ENCODE measurements at places on chromosomes 12 and 14.

- DNase-seq: no peak
These were observed 35.0 kb downstream of the CRADD start for GRCh38 chr12:93712200-93712599.

GRCh38 chr12:47192051-47192450, 112.3 kb upstream of the AMIGO2 start:
- no peak for DNase-seq

DNA sequence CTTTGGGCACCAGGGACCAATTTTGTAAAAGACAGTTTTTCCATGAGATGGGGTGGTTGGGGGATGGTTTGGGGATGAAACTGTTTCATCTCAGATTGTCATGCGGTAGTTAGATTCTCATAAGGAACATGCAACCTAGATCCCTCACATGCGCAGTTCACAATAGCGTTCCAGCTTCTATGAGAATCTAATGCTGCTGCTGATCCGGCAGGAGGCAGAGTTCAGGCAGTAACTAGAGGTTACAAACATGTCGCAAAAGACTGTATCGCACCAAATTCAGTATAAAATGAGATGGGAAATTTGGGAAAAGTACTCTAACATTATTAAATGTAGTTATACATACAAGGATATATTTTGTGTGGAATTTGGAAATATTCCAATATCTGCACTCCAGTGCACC, 213.2 kb upstream of the LRFN5 start:
- DNase-seq: no peak

DNA sequence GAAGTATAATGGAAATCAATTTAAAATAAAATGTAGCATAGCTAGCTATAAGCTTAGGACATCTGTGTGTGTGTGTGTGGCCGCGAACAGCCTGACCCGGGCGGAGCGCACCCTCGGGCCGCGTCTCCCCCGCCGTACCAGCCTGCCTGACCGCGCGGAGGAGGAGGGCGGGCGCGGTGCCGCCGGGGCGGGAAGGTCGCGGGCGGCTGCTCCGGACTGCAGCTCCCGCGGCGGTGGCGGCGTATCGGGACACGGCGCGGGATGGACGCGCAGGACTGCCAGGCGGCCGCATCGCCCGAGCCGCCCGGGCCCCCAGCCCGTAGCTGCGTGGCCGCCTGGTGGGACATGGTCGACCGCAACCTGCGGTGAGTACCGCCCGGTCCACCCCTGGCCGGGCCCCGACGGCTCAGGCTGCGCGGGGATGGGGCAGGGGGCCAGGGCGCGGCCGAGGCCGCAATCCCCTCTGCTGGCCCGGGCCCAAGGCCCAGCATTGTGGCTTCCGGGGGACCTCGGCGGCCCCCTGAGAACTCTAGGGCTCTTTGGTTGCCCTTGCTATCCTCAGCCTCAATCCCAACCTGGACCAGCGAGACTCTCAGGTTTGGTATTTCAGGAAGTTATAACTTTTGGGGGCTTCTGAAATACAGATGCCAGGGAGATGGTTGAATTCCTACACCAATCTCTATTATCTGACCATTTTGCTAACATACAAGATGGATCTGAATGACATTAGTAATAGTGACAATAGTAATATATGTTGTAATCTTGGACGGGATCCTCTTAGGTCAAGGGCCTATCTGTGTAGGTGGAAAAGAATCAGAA, at the start of gene ABHD12B:
Gene ABHD12B (plus strand): TSS at position 140 of the 819 bp plus-strand sequence. CDS start 122 bp downstream, at position 262.
- no peak for DNase-seq

DNA sequence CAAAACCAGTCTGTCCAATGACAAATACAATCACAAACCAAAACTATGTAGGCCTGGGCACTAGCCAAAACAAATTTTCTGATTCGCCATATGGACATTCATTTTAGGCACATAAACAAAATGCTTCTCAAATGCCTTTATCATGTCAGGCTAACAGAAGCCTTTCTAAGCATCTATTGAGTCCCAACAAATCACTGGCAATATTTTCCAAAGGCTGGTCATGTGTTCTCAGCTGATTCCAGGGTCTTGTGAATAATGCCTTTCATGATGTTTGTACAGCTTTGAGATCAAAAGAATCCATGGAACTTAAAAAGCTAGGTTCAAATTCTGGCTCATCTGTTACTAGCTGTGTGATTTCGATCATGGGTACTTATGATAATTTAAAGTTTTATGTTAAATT, 16.1 kb downstream of the FSCB start:
- DNase-seq: no peak

DNA sequence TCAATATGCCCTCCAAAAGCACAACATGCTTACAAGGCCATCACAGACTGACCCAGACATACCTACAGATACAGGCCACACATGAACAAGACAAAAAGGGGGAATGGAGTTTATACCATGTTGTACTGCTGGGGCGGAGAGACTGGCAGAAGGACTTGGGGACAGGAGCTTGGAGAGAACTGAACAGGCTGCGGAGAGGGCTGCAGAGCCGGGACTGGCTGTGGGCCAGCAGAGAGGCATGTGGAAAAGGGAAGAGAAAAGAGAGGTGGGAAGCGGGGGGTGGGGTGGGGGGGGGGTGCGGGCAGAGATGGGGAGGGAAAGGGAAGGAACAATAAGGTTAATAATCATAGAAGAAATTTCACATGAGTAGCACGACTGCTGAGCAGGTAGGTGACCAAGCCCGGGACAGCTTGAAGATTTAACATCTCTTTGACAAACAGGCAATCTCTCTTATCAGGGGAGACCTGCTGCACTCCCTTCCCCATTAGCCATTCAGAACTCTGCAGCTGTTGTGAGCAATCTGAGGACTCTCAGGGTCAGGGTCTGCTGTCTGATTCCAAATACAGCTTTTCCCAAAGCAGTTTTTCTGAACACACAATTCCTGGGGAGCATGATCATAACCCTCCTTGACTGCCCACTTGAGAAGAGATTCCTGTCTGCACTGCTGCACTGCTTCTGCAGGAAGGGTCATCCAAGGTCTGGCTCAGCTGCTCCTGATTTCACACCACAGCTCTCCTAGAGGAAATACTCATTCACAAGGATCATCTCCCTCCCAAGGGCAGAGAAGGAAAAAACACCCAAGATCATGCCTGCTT, 21.6 kb upstream of the STAC3 start:
- DNase-seq: no peak

GRCh38 chr12:117151403-117152031, 38.8 kb downstream of the FBXO21 start:
- no peak for DNase-seq

DNA sequence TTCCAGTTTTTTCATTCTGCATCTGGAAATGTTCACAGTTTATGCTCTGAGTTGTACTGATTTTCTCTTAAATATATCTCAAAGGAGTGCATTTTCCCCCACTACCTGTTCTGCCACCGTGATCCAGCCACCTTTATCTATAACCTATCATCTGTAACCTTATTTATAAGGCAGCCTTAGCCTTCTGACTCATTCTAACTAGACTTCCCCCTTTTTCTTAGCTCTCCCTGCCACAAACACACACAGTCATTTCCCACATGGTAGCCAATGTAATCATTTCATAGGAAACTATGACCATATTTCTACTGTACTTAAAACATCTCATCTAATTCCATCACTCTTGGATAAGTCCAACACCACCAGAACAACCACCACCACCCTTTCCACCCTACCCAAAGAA, 10.8 kb upstream of the GYS2 start:
- no peak for DNase-seq

GRCh38 chr12:77625441-77625840, 205.3 kb upstream of the NAV3 start:
- no peak for DNase-seq

GRCh38 chr14:96203635-96204034, 1.0 kb upstream of the BDKRB2 start:
- DNase-seq: no peak

DNA sequence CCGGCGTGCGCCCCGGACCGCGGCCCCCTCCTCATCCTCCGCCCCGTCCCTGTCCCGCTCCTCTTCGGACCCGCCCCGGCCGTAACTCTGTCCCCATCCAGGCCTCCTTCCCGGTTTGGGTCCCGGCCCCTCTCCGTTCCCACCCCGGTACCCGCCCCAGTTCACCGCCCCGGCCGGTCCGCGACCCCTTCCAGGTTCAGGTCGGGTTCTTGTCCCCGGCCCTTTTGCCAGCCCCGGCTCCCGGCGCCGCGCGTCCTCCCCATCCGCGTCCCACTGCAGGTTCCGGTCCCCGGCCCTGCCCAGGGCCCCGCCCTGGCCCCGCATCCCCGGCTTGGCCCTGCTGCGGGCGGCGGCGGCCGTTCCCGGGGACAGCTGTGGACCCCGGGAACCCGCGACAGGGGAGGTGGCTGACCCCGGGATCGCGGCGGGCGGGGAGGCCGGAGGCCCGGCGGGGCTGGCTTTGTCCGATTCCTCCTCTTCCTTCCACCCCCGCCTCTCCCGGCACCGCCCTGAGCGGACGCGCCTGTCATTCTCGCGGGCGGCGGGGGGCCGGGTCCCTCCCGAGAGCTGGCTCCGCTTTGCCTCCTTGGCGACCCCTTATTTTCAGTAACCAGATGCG, 601 bp downstream of the KLC1 start:
- peak; percentile 35 for DNase-seq

DNA sequence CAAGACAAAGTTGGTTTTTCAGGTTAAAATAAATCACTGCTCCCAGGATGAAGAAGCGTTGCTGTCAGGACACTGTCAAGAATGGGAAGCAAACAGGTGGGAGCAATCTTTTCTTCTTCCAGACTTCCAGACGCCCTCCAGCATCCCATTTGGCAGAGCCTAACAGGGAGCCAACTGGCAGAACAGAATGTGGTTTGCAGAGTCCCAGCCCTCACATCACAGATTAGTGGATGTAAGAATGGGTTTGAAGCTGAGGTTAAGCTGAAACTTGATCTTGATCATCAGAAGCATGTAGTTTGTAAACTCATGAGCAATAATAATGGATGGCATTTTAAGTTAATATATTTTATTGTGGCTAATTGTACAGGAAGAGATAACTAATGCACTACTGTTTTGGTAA, 636.4 kb downstream of the SLC6A15 start:
- no peak for DNase-seq

- DNase-seq: no peak
These were observed 156.8 kb downstream of the KCNA5 start for GRCh38 chr12:5200278-5201087.

GRCh38 chr12:113241191-113242025, 20.1 kb downstream of the TPCN1 start:
- no peak for DNase-seq

DNA sequence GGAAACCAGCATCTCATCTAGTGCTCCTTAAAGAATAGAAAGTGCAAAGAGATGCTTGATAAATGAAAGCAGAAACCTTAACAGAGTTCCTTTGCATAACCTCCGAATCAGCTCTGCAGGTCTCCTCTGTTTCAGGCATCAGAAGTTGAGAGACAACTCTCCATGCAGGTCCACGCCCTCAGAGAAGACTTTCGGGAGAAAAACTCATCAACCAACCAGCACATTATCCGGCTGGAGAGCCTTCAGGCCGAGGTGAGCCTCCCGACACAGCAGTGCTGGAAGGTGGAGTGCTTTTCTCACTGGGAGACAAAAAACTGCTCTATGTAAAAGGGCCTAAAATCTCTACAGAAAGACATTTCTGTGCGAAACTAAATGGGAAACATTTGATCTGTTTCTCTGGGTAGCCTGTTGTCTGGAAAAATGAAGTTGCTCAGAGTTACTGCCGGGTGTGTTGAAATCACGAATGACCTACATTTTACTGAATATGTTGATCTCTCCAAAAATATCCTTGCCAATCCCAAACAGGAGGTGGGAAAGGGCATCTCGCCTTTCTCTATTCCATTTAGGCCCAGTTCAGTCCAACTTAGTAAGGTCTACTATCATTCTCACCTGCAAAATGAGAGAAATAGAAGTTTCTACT, 54.9 kb downstream of the RAB35 start:
- DNase-seq: no peak

- no peak for DNase-seq
These were observed 89.5 kb downstream of the SOX5 start for GRCh38 chr12:23860019-23860418.

Measured in putamen (tissue), 1 donor.